ENCODE measurements at places on chromosomes 2 and 18. TPM values are rescaled to one million over a fixed set of nuclear protein-coding genes. Genes with fewer than 3 reads are reported as not detected.

GRCh38 chr2:64928813-64929212 lies 60.4 kb upstream of the SLC1A4 start:
- no peak overlapping the region for H3K4me3 ChIP-seq
- no peak for DNase-seq
- H3K27me3 ChIP-seq: no peaks in the 10 kb centered on the region
- no peaks in the 10 kb centered on the region for H3K4me1 ChIP-seq

DNA sequence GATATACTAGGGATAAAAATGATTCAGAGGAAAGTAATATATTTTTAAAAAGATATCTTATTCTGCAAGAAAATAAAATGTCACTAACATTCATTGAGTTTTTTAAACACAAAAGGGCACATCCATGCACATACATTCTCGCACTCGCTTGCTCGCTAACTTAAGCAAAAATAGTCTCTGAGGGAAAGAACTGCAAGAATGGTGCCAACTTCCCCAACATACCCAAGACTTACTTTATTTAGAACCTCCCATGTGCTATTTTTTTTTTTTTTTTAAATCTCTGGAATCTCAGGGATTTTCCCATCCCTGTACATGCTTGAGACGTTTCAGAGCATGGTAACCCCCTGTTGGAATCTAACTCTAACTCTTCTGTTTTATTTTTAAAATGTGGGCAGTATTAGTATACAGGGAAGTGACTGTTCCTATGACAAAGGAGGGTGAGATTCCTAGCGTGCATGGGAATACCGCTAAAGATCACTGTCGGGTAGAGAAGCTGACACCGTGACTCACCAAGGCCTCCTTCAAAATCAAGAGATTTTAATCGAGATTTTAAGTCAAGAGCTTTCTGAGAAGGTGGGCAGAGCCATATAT lies 187.9 kb upstream of the ZEB2 start:
- no peaks in the 10 kb centered on the region for H3K27me3 ChIP-seq
- H3K27ac ChIP-seq: no peak overlapping the region
- H3K4me1 ChIP-seq: no peaks in the 10 kb centered on the region
- DNase-seq: no peak
- no peak overlapping the region for H3K4me3 ChIP-seq

Gene SPDYA
- 0.73 TPM for total RNA-seq

GRCh38 chr2:175824243-175824642 lies 177.8 kb downstream of the LNPK start:
- H3K27me3 ChIP-seq: no peaks in the 10 kb centered on the region
- DNase-seq: no peak
- no peak overlapping the region for H3K27ac ChIP-seq
- H3K4me1 ChIP-seq: no peaks in the 10 kb centered on the region

- no peaks in the 10 kb centered on the region for H3K27me3 ChIP-seq
- no peak for DNase-seq
- H3K4me1 ChIP-seq: no peaks in the 10 kb centered on the region
- H3K27ac ChIP-seq: no peak overlapping the region
- no peak overlapping the region for H3K4me3 ChIP-seq
- H3K36me3 ChIP-seq: no peaks in the 10 kb centered on the region
Observed at GRCh38 chr2:65018141-65018582, 29.0 kb downstream of the SLC1A4 start.

- peak; percentile 33 for DNase-seq
- peaks cover 2% of the 10 kb centered on the region for H3K4me1 ChIP-seq
- no peak overlapping the region for H3K27ac ChIP-seq
- H3K4me3 ChIP-seq: no peak overlapping the region
- H3K27me3 ChIP-seq: peaks cover 9% of the 10 kb centered on the region
- peaks cover 8% of the 10 kb centered on the region for H3K36me3 ChIP-seq
Observed at GRCh38 chr2:219509780-219510511, 4.3 kb upstream of the ASIC4 start.

Gene SP9
- total RNA-seq: not detected

- H3K4me3 ChIP-seq: no peak overlapping the region
- DNase-seq: no peak
- H3K27me3 ChIP-seq: no peaks in the 10 kb centered on the region
- H3K36me3 ChIP-seq: no peaks in the 10 kb centered on the region
- no peaks in the 10 kb centered on the region for H3K4me1 ChIP-seq
Observed at GRCh38 chr2:191125646-191126045, 25.1 kb downstream of the STAT4 start.

Gene AGXT
- total RNA-seq: not detected

- peak; percentile 33 for DNase-seq
- no peaks in the 10 kb centered on the region for H3K36me3 ChIP-seq
- H3K4me3 ChIP-seq: no peak overlapping the region
- H3K4me1 ChIP-seq: no peaks in the 10 kb centered on the region
- H3K27me3 ChIP-seq: no peaks in the 10 kb centered on the region
Observed at GRCh38 chr2:160324161-160324800, 124.2 kb upstream of the ITGB6 start.

Gene L3MBTL4
- total RNA-seq: 3.5 TPM

Gene ANKRD30B
- 2.5 TPM for total RNA-seq

Gene UBXN2A
- 9.7 TPM for total RNA-seq

DNA sequence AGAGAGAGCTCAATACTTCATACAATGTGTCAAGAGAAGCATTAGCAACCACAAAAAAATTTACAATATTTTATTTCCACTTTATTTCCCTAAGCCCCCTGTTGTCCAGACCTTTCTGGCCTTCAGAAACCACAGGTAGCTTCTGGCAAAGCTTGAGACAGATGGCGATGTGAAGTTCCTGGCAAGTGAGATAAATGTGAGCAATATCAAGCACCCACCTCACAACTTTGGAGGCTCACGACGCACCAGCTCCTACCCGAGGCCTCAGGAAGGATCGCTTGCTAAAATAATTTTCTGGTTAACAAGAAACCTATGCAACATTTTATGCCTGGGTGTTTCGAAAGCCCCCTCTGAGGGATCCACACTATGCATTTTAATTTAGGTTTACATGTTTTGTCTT lies 158.1 kb upstream of the CHAC2 start:
- no peak overlapping the region for H3K4me3 ChIP-seq
- DNase-seq: no peak
- H3K36me3 ChIP-seq: no peaks in the 10 kb centered on the region
- H3K27me3 ChIP-seq: no peaks in the 10 kb centered on the region
- no peaks in the 10 kb centered on the region for H3K4me1 ChIP-seq
- H3K27ac ChIP-seq: no peak overlapping the region

Gene PPP1R1C
- 5.9 TPM for total RNA-seq

- H3K4me3 ChIP-seq: no peak overlapping the region
- DNase-seq: no peak
- H3K36me3 ChIP-seq: no peaks in the 10 kb centered on the region
- H3K27ac ChIP-seq: no peak overlapping the region
Observed at GRCh38 chr2:30492619-30493018, 45.6 kb downstream of the LCLAT1 start.

DNA sequence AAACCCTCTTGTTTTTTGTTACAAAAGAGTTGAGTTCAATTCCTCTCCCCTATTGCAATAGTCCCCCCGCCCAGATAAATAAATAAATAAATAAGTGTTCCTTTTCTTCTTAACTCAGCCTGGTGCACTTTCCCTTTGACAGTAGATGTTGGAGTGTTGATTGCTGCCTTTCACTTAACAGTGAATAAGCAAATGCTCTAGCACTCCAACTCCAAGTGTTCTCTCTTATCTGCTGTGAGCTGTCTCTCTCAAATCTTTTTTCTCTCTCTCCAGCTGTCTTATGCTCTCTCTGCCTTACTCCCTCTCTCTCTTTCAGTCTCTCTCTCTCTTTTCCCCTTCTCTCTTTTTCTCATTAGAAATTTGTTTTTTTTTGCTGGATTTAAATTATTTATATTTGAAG lies 216.7 kb downstream of the TMX3 start:
- H3K27ac ChIP-seq: no peak overlapping the region
- no peak for DNase-seq
- no peaks in the 10 kb centered on the region for H3K27me3 ChIP-seq

Gene CYP26B1
- total RNA-seq: 0.91 TPM

Gene AKAIN1
- total RNA-seq: not detected

Gene POTEC
- not detected for total RNA-seq

Gene MBD2
- 50.3 TPM for total RNA-seq
